ENCODE measurements at places on chromosomes 16 and 17. TPM values are rescaled to one million over a fixed set of nuclear protein-coding genes. Genes with fewer than 3 reads are reported as not detected.

- no peak for DNase-seq
Observed at GRCh38 chr16:86080982-86081381, 182.0 kb downstream of the IRF8 start.

Gene HBA1
- total RNA-seq, result not detected

DNA sequence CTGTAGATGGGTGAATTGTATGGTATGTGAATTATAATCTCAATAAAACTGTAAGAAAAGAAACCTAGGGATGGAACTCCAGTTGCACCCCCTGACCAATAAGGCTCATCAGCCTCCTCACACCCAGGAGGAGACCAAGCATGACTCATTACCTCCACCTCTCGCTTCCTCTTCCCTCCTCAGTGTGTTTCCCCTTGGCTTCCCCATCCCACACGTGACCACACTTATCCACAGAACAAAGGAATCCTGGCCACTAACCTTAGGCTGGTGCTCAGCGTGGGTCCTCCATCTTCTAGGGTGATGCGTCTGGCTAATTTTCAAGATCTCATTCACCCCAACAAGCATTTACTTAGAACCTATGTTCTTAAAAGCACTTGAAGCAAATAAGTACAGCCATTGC is 36.2 kb upstream of the MAP3K14 start:
- no peak for DNase-seq

Gene WBP2
- 51.7 TPM for total RNA-seq

GRCh38 chr16:2467528-2468232 is 3.4 kb upstream of the NTN3 start:
- peak; percentile 46 for DNase-seq

Gene DRC3
- 0.64 TPM for total RNA-seq

GRCh38 chr17:72613396-72613795 is 479.1 kb downstream of the SLC39A11 start:
- no peak for DNase-seq

DNA sequence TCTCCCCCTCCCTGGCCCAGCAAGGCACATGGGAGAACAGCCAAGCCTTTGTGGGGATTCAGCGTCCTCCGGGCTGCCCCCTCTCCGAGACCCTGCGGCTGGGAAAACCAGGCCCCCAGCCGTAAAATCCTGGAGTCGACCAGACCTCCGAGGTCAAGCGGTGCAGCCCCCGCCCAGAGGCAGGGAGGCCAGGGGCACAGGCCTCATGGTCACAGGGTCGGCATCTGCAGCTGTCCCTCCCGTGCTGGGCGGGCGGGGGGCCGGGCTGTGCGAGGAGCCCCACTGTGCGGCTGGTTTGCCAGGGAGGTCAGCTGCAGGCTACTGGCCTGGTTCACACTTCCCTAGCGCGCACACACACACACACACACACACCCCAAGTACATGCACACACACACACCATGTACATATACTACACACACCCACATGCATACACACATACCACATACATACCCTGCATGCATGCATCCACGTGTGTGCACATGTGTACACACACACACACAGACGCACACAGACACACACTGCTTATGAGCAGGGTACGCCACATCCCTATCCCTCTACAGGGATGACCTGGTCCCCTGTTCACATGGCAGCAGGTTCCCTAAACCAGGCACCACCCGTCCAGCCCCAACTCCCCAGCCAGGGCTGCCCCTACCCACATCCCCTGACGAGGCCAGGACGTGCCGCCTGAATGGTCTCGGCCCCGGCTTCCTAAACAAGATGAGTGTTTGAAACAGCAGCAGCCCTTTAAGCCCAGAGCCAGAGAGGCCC is 108.9 kb upstream of the CIBAR2 start:
- DNase-seq, result no peak

Gene NPIPA3
- total RNA-seq, result 2.0 TPM

DNA sequence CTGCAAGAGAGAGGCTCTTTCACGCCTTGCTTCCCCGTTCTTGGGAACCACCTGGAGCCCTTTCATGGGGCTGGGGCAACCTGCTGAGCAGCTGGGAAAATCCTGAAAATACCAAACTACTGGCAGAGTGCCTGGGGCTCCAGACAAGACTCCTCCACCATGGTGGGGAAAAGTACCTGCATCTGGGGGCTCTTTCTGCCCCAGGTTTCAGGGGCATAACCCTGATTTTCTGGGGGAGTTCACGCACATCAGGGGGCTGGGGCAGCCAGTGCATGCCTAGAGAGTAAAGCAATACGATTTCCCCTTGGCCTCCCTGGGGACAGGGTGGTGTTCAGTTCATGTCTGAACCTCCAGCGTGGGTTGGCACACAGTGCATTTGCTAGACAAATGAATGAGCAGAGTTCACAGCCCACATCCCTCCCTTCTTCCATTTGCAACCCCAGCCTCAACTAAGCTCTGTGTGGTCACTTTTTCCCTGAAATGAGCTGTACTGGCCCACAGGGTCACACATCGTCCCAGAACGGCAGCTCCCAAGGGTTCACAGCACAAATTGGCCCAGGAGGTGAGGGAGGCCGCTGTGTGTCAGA is 5.2 kb upstream of the CDC42EP4 start:
- DNase-seq, result no peak

DNA sequence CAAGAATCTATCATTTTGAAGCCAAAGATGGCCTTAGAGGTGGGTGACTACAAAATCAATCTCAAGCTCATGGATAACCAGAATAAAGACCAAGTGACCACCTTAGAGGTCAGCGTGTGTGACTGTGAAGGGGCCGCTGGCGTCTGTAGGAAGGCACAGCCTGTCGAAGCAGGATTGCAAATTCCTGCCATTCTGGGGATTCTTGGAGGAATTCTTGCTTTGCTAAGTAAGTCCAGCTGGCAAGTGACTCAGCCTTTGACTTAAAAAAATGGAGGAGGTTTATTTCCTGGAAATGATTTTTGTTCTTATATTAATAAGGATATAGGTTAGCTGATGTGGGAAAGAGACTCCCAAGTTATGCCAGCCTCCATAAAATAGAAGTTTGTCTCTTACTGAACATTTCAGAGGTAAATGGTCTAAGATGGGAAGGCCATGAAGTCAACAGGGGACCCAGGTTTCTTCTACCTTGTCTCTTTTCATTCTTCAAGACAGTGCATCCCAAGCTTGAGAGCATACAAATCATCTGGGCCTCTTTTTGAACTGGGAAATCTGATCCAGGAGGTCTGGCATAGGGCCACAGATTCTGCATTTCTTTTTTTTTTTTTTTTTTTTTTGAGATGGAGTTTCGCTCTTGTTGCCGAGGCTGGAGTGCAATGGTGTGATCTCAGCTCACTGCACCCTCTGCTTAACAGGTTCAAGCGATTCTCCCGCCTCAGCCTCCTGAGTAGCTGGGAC is 19.8 kb upstream of the TANGO6 start:
- peak; percentile 81 for DNase-seq

DNA sequence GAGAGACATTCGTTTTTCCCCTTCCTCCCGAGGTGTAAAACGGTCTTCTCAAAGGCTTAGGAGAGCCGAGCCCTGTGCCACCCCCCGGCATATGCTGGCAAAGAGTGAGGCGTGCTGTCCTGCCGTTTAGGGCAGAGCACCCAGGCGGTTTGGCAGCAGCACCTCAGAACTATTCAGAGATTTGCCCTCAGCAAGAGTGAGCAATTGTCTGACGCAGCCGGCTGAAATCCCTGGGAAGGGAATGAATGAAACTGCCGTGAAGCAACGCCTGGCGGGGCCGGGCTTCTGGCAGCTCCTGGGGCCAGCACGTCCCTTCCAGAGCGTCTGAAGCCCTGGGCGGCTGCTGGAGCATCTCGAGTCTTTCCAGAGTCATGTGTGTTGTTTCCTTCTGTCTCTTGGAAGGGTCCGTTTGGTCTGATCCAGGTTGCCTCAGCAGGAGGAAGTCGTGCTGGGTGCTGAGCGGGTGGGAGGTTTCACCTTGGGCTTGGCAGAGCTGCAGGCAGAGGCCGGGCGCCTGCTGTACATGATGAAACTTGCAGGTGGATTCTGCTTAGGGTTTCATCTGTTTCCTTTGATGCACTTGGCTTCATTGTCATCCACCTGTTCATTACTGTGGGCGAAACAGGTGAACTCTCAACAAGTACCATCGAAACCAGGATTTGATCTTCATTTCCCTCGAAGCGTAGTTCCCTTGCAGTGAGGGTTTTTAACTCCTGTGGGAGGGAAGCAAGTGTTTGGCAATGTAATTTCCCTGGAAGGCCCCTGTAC is 35.4 kb downstream of the TBCD start:
- no peak for DNase-seq
